ENCODE measurements at places on chromosomes 4 and X. TPM values are rescaled to one million over a fixed set of nuclear protein-coding genes. Genes with fewer than 3 reads are reported as not detected.
A peak's percentile ranks its signal among the peaks of the same experiment; 100 is the strongest.

Gene CSAG1
- total RNA-seq = not detected

Gene CT45A9
- not detected for total RNA-seq

Gene TIGD4
- 1.6 TPM for total RNA-seq

GRCh38 chr4:79489506-79489905 is 81.5 kb upstream of the GK2 start:
- DNase-seq = no peak

DNA sequence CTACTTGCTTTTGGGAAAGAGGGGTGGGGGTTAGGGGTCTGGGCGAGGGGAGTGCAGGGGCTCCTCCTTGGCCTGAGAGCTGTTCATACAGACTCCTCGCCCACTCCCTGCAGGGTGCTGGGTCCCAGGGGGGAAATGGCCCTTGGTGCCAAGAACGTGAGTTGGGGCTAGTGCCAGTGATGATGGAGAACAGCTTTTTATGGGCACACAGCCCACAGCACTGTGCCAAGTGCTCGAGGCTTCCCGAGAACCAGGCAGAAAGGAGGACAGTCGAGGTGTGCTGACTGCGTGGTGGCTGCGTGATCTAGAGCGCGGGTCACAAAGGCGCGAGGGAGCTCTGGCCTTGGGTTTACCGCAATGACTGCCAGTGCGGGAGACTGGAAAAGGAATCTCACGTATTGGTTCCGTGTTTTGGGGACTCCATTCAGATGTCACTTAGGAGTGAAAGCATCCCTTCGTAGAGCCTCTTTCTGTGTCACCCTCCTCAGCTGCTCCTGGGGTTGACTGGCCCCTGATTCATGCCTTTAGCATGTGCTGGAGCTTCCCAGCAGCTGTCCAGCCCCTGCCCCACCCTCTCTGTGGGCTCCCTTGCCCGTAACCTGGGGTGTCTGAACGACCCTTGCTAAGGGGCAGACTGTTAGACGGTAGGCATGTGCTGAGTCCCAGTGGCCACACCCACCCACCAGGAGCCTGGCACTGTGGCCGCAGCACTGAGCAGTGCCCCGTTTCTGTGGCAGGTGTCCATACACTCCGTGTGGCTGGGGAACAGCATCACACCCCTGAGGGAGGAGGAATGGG is 20.9 kb upstream of the MSANTD1 start:
- DNase-seq = no peak

- DNase-seq = no peak
Measured at GRCh38 chr4:155582041-155582440, 84.6 kb upstream of the GUCY1A1 start.

- no peak for DNase-seq
Measured at GRCh38 chr4:40845154-40845835, 95.5 kb downstream of the NSUN7 start.

- peak; percentile 62 for DNase-seq
Measured at GRCh38 chr4:120922381-120923206, at the start of gene PRDM5. Gene PRDM5, minus strand, starts transcription at chr4:120922726. Its CDS starts 118 bp downstream, at chr4:120922608.

Data from ureter (tissue), 1 donor.